ENCODE measurements at places on chromosomes 2 and 18.

- no peak for DNase-seq
Measured at GRCh38 chr2:132372276-132372675, 44.3 kb upstream of the GPR39 start.

DNA sequence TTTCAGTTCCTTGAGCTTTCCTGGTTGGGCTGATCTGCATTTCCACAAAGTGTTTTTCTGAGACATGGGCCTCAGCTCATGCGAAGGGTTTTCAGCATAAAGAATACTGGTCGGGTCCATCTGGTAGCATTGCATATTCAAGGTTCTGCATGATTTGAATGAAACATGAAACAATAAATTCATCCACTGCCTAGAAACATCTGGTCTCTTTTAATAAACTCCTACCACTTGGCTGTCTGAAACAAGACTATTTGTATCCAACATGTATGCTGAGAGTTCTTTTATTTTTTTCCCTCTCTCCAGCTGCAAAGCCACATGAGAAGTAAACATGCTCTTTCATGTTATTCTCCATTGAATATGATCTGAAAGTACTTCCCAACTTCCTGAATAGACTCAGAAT is 314.9 kb upstream of the SOX11 start:
- no peak for DNase-seq

DNA sequence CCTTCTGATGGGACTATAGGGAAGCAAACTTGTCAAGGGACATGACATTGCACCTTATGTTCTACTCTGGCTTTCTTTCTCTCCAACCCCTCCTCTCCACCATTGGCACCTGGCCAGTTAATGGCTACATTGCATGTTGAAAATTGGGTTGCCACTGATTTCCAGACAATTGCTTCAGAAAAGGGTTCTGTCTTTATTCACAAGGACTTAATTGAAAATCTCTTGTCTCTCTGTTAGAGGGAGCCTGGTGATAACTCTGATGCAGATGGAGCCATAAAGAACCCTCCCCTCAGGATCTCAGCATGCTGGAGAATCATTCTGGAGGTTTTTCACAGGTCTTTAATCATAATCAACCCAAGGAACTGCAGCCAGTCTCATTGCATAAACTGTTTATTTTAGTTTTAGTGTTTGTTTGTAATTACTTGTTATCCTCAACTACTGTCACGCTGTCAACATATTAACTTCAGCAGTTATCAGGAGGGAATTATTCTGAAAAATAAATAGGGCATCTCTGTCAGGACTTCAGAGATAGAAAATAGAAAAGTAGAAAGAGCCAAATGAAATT is 316.8 kb downstream of the RIT2 start:
- DNase-seq: no peak

DNA sequence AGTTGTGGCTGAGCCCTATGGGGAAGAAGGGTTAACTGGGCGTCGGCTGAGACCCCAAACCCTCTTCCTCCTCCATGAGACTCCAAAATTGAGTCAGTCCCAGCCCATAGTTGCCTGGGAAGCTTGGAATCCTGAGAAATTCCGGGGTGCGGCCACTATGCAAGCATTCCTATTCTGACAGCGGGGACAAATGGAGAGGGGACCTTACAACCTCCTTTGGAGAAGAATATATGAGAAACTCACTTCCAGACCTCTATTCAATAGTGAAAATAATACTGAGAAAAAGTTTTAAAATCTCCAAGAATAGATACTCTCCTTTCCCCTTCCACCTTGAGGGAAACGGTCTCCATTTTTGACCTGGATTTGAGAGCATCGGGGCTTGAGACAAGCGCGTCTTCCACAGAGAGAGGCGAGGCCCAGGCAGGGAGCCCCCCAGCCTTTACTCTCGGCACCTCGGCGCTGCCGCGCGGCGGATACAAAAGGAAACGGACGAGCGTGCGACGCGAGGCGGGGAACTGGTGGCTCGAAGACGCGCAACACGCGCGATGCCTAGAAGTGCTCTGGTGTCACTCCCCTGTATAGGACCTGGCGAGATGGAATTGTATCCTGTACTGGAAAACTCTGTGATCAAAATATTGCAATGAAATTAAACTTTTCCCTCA is 11.1 kb downstream of the NR4A2 start:
- no peak for DNase-seq

GRCh38 chr2:186101616-186102015 is 363.0 kb downstream of the FSIP2 start:
- no peak for DNase-seq

DNA sequence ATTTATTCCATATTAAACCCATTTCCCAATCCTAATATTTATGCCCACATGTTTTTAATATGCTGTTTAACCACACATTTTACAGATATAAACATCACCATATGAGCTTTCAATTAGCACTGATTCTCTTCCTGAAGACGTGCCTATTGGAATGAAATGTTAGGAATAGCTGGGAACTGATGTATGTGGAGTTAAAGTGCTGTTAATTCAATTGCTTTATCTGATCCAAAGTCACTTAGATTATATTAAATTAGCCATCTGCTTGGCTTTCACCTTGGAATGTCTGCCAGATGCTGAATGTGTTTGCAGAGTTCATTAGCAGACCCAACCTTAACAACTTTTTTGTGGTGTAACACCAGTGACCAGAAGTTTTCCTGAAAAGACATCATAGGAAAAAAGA is 942.9 kb upstream of the KLHL29 start:
- DNase-seq: no peak

GRCh38 chr2:28465148-28465885 is 30.5 kb upstream of the PLB1 start:
- no peak for DNase-seq

GRCh38 chr2:198706476-198707082 is 751.2 kb downstream of the SATB2 start:
- peak; percentile 65 for DNase-seq

GRCh38 chr2:101153077-101153707 is 2.0 kb upstream of the TBC1D8 start:
- DNase-seq: no peak
